Activated CD8-positive, alpha-beta memory T cell treated with anti-CD3 and anti-CD28 coated beads, Interleukin-2, amount 50 U/mL, for 48 hours (primary cell): ENCODE measurements at places on chromosomes 4 and X.

DNA sequence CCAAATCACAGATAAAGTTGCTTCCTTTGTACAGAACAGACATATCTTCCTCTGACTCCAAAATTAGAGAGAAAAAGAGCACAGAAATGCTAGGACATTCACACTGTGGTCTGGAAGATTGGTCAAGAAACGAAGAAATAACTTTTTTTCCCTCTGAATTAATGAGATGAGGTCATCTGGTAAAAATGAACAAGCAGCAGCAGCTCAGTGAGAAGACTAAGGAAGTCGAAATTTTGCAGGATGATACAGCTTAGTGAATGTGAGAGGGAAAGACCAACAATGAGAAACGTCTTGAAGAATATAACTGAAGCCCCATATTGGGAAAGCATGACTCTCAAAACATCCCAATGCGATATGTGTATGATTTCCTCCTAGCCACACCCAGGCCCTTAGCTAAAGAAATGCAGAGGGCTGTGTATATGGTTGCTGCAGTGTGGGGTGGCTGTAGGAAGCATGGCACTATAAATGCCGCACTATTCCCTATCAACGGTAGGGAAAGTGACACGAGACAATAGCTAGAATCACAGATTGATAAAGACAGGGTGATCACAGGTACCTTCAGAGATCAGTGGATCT is 208.6 kb downstream of the VEGFC start:
- no peak for DNase-seq

- no peak for DNase-seq
Measured at GRCh38 chr4:159232465-159233106, 129.7 kb downstream of the RAPGEF2 start.

GRCh38 chrX:47814851-47815250 is 21.9 kb upstream of the ZNF81 start:
- DNase-seq, result no peak

- no peak for DNase-seq
Measured at GRCh38 chrX:17637235-17637634, 100.1 kb upstream of the SCML1 start.

GRCh38 chr4:182495645-182496385 is 252.6 kb downstream of the TENM3 start:
- DNase-seq, result no peak
